ENCODE measurements at places on chromosomes 1 and 21.

- peak; percentile 33 for DNase-seq
Observed at GRCh38 chr1:46489638-46490405, at the start of gene DMBX1. Gene DMBX1, plus strand, starts transcription at chr1:46489836. Its CDS starts 17,175 bp downstream, at chr1:46507011.

DNA sequence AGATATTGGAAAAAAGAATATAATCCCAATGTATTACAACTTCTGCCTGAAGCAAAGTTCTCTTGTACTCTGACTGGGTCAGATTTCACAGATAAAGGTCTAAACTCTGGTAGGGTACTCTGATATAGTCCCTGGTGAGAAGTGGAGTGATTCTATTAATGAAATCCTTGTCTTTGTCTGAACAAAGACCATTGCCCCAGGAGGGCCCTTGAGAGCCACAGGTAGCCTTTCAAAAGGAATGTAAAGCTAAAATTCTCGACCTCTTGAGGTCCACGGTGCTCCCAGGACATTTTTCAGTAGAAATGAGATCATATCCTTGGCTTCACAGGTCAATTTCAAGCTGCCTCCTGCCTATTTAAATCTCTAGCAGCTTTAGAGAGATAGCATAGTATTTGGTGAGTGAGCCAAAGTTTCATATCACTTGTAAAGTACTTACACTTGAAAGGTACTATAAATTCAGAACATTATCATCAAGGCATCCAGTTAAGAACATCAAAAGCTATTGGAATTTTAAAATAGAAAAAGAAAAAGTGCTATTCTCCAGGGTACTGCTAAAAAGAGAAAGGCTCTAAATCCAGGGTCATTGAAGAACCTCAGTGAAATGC is 10.1 kb downstream of the TNNI3K start:
- DNase-seq, result no peak

DNA sequence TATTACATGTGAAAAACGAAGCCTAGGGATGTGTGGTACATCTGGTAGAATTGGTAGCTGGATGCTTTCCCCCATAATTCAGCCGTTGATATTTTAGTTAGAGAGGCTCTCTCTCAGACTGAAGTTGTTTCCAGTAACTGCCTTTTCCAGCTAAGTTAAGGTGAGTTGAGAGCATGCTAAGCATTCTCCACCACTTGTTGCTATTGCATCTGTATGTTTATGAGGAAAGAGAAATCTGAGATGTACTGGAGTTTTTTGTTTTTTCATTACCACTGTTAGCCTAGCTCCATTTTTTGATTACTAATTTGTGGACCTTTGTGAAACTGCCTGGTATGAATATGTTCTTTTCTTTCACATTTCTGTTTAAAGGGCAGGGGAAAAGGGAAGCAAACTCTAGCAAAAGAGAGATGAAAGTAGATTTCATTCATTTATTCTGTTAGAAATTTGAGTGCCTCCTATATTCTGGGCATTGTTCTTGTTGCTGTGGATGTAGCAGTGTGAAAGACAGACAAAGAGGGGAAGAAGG is 189.9 kb upstream of the CACYBP start:
- DNase-seq, result no peak

DNA sequence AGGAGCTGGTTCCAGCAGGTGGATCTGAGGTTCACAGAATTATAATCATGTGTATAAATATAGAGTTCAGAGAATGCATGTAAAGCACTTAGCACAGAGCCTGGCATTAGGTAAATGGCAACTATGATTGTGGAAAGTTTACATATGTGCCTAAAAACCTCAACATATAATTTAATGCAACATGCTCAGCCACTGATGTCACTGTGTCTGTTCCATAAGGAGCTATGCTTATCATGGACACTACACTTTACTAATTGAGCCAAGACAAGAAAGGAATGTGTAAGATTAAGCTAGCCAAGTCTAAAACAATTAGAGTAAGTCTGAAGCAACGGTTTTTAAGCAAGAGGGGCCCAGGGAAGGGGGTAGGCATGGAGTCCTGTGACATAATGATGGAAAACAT is 61.5 kb downstream of the GNG12 start:
- no peak for DNase-seq

DNA sequence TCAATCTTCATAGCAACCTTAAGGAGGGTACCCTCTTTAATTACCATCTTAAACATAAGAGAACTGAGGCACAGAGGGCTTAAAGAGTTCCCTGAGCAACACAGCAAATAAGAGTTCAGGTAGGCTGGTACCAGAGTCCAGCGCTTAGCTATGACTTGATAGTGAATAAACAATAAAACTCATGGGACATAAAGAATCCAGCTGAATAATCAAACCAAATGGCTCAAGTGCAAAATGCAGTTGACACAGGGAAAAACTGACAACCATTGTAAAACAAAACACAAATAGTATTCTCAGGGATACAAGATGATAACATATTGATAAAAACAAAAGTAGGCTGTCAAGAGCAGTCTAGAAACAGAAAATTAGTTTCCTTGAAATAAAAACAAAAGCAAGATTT is 176.9 kb upstream of the HMGB4 start:
- DNase-seq, result no peak

DNA sequence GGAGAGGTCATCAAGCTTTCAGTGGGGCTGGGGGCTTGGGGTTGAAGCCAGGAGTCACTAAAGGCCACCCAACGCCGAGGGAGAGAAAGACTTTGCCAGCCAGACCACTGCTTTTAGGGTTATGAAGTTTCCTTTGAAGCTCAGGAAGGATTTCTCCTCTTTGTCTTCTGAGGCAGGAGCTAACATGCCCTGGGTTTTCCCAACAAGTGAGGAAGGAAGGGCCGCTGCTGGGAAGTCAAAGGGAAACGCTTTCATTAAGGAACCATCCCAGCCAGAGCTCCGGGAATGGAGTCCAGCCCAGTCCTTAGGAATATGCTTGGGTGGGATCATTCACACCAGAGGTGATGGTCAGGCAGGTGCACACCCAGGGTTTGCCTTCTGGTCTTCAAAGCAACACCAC is 436.9 kb downstream of the PRDM2 start:
- no peak for DNase-seq

- DNase-seq, result no peak
Observed at GRCh38 chr1:8533907-8534306, 216.0 kb downstream of the SLC45A1 start.

DNA sequence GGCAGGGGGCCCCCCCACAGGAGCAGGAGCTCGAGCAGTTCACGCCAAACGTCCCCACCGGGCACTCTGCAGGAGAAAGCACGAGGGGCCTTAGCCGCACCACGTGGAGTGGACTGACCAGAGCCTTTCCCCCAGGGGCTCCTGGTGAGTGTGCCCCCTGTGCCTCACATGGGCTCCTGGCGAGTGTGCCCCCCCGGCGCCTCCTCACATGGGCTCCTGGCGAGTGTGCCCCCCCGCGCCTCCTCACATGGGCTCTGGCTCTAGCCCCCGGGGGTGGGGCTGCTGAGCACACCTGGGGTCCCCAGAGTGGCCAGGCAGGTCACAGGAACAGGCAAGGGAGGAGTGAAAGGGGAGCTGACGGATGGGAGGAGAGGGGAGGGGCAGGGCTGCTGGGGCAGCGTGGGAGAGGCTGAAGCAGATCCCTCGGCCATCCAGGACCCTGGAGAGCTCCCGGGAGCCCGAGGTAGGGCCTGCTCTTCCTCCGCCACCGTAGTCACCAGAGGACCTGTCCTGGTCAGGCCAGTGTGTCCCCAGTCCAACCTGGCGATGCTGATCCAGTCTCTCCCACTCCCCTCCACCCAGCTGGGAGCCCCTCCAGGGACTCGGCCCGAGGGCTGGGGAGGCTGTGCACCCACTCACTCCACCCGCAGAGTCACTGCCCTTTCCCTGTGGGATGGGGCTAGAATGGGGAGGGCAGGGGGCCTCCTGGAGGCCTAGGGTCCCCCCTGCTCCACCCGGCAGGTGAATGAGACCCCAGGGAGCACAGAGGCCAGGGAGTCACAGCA is 47.6 kb downstream of the ARHGEF16 start:
- no peak for DNase-seq

- no peak for DNase-seq
Observed at GRCh38 chr1:242065813-242066212, 66.9 kb upstream of the MAP1LC3C start.

Measured in MM.1S (cell line).